ENCODE measurements at places on chromosomes 5 and 9. TPM values are rescaled to one million over a fixed set of nuclear protein-coding genes. Genes with fewer than 3 reads are reported as not detected.

NUDT12 gene
- 16.6 TPM for total RNA-seq

LCN12 gene
- total RNA-seq: not detected

GAS1 gene
- total RNA-seq: 3.8 TPM

PLCXD3 gene
- total RNA-seq: under 0.01 TPM

HAND1 gene
- not detected for total RNA-seq

PLPP7 gene
- 19.4 TPM for total RNA-seq

PCDHB4 gene
- under 0.01 TPM for total RNA-seq

LIFR gene
- 34.1 TPM for total RNA-seq

PCDHGB2 gene
- total RNA-seq: 2.5 TPM

PRSS3 gene
- 6.5 TPM for total RNA-seq
